ENCODE measurements at places on chromosomes 7 and 10. TPM values are rescaled to one million over a fixed set of nuclear protein-coding genes. Genes with fewer than 3 reads are reported as not detected.

DNA sequence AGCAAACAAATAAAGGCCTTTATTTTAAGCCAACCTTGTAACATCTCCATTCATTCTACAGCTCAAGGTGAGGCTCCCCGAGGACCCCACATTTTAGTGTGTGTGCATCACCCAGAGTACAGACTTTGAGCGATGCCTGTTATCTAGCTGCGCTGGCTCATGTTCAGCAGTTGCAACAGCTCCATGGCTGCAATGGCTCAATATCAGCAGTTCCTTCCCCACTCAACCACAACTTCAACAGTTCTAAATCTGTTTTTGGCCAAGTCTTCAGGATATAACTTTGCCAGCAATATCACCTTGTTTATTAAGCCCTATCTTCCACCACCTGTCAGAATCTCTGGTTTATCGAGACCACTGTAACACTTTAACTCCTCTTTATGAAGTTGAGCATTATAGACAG, 95.8 kb downstream of the WNT2 start:
- no peak for DNase-seq

DNA sequence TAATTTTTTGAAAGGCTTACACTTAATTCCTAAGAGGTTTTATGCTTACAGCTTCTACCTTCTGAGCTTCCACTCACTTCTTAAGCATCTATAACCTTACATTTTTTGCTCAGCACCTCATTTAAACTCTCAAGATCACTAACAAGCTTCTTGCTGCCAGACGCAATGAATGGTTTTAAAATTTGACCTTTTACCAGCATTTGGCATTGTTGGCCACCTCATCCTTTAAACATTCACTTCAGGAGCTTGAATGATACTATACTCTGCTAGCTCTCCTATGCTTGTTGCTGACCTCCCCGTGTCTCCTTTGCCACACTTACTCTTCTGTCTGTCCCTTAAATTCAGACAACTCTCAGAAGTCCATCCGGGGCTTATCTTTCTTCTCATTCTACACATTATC, 37.7 kb upstream of the ODAD2 start:
- DNase-seq, result no peak

DNA sequence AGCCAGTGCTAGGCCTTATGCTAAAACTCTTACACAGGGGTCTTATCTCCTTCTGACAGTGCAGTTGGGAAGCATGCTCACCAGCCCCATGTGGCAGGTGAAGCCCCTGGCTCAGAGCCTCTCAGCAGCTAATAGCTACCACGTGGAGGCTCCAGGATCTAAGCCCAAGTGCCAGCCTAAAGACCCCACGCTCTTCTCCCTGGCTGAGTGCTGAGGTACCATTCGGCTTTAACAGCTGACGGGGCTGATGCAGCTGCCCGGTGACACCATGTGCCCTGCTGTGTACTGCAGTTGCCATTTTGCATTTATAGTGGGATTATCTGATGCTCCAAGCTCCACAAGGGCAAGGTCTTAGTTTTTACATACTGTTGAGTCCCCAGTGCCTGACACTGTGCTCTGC, 515.7 kb upstream of the GALNT17 start:
- DNase-seq, result no peak

DNA sequence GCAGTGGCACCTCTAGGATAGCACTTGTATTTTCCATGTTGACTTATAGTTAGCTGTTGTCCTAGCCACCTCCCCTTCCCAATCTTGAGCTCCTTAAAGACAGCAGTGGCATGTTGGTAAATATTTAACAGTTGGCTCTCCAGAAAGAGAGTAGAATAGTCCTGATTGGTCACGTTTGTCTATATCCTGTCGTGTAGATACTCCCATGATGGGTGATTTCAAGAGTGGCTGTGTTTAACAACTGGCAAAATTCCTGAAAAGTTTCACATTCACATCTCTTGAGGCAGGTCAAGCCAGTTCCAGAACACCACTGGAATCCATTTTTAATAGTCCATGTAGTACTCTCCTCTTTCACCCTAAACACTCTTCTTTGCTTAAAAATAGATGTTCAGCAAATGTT, 68.2 kb upstream of the FZD1 start:
- DNase-seq, result no peak

DNA sequence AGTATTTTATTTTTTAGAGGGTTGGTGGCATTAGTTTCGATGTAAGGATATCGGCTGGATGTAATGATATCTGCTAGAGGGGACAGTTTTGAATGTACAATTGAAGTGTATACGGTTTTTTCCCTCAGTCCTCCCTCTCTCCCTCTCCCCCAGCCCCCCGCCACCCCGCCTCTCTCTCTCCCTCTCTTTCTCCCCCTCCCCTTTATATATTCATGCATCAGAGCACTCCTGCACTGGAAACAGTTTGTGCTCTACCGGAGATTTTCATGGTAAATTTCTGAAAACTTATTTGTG, 1.6 kb downstream of the GLCCI1 start:
- no peak for DNase-seq

GRCh38 chr10:14039968-14040668, 290.6 kb downstream of the FRMD4A start:
- no peak for DNase-seq

Gene PDK4
- 4.6 TPM for total RNA-seq

Gene CPA4
- total RNA-seq, result 0.99 TPM

Gene NPSR1
- total RNA-seq, result 0.05 TPM

Gene NFKB2
- total RNA-seq, result 35.6 TPM

Data from thymus (tissue), 14 donors.